H9 (cell line): ENCODE measurements at places on chromosomes 16 and 17. TPM values are rescaled to one million over a fixed set of nuclear protein-coding genes. Genes with fewer than 3 reads are reported as not detected.
A peak's percentile ranks its signal among the peaks of the same experiment; 100 is the strongest.

Gene MYL11
- total RNA-seq = 0.70 and 1.4 TPM in 2 replicates

Gene SHCBP1
- 16.6 and 17.2 TPM in 2 replicates for total RNA-seq

DNA sequence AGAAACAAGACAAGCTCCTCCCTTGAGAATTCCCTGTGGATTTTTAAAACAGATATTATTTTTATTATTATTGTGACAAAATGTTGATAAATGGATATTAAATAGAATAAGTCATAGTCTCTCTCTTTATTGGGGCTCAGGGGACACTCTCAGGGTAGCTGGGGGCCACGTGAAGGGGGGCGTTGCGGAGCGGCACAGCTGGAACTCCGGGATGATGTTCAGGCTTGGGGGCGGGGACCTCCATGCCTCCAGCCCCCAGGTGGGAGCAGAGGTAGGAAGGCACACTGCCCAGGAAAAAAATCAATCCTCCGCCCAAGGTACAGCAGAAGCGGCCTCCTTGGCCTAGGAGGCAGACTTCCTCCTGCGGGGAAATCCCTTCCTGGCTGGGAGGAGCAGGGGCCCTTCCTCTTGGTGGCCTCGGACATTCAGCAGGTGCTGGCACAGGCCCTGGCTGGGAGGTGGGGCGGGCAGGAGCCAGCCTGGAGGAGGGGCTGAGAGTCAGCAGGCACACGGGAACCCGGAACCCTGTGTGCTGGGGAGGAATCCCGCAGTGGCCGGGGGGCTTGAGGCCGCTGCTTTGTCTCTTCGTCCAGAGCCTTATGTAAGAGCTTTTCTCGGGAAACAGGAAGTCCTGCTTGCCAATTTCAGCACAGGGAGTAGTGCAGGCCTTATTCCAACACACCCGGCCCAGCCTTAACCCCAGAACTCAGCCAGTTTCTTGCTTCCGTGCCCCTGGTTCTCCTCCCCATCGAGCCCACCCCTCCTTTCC lies 591 bp upstream of the TNFSF13 start:
- DNase-seq = peak; percentile 93

Gene GPR139
- total RNA-seq = 0.22 TPM in 1 of 2 replicates, not detected in the other

Gene TP53I13
- total RNA-seq = 27.1 and 28.1 TPM in 2 replicates

DNA sequence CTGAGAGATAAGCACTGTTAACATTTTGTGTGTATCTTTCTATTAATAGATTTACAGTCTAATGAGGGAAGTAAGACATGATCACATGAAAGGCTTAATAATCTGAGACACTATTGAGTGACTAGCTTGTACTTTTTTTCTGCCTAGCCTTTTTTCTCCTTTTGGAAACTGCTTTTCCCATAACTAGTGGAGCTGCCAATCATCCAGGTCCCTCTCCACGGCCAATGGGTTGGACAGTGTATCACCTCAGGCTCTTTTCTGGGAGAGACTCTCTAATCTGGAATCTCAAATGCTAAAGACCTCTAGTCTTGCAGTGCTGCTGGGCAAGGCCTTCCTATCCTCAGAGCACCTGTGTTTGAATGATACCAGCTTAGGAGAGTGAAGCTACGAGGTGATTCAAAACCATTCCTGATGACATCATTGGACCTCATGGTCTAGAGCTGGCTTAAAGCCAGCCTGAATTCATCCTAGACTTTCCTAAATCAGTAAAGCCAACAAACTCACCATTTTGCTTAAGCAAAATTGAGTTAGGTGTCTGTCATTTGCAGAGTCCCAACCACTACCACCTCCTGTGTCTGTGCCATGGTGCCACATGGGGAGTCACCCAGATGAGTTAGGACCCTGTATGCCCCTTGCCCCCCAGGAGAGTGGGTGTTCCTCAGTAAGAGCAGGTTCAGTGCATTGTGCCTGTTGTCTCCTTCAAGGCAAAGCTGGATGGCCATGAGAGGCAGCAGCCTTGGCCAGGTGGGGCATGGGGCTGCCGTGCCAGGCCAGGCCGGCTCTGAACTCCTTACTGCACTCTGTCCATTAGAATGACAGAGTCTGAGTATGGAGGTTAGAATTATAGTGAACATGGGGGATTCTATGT lies 62.9 kb downstream of the SPECC1 start:
- no peak for DNase-seq

DNA sequence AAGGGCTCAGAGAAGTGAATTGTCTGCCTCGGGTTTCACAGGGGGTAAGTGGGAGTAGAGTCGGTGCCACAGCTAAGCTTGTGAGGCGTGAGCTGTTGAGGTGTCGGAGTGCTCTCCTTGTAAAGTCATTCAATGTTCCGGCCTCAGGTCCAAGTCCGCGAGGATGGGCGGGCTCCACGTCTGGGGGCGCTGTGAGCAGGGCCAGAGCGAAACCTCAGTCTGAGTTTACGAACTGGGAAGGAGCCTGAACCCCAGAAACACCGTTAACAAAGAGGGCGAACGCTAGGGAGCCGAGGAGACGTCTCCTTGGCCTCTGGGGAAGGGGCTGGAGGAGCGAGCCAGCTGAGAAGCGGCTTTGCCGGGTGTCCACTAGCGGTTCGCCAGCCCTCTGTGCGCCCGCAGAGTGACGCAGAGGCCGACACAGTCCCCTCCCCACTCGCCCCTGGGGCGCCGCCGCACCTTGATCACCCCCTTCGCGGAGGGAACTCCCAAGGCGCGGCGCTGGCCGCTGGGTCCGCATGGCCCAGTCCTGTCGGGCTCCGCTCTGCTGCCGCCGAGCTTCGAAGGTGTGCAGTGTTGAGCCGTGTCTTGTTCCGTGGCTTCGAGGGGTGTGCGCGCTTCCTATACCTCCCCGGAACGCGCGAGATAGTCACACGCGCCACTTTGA lies 4.9 kb downstream of the IRX3 start:
- DNase-seq = no peak

GRCh38 chr16:48562475-48562874 lies 47.5 kb downstream of the N4BP1 start:
- DNase-seq = no peak

- no peak for DNase-seq
Measured at GRCh38 chr17:59423137-59423724, 91.8 kb downstream of the YPEL2 start.

GRCh38 chr16:81292936-81293335 lies 21.8 kb upstream of the GAN start:
- DNase-seq = no peak

Gene CD300A
- total RNA-seq = not detected in 2 replicates

- DNase-seq = no peak
Measured at GRCh38 chr16:560701-561412, 663 bp downstream of the PRR35 start.

GRCh38 chr17:78844301-78845005 lies 3.8 kb upstream of the USP36 start:
- DNase-seq = no peak
